Osteoblast (primary cell): ENCODE measurements at places on chromosomes 6 and 20. TPM values are rescaled to one million over a fixed set of nuclear protein-coding genes. Genes with fewer than 3 reads are reported as not detected.

The COL11A2 gene
- 1.8 TPM in 2 replicates for total RNA-seq

The RNF39 gene
- total RNA-seq, result not detected in 2 replicates

The GTF3C6 gene
- 32.4 and 35.1 TPM in 2 replicates for total RNA-seq

The RAD21L1 gene
- total RNA-seq, result not detected in 2 replicates

The CD40 gene
- total RNA-seq, result 2.5 and 3.5 TPM in 2 replicates

The TCF19 gene
- total RNA-seq, result 5.8 and 5.9 TPM in 2 replicates

The ALDH8A1 gene
- under 0.01 and 0.29 TPM in 2 replicates for total RNA-seq

The LINC00237 gene
- total RNA-seq, result not detected in 2 replicates

The GRM1 gene
- under 0.01 TPM in 2 replicates for total RNA-seq

The SMLR1 gene
- total RNA-seq, result not detected in 2 replicates

The LGSN gene
- total RNA-seq, result not detected in 2 replicates

The GSTA1 gene
- not detected in 2 replicates for total RNA-seq

The SIRPA gene
- 13.8 and 15.9 TPM in 2 replicates for total RNA-seq

The MYB gene
- under 0.01 and 0.36 TPM in 2 replicates for total RNA-seq

The POU5F1 gene
- total RNA-seq, result 0.29 and 2.5 TPM in 2 replicates

The CLDN20 gene
- total RNA-seq, result not detected in 2 replicates
